GM10248 (cell line): ENCODE measurements at places on chromosomes 7 and 10.
A peak's percentile ranks its signal among the peaks of the same experiment; 100 is the strongest.

- DNase-seq = no peak
Measured at GRCh38 chr10:93680412-93681047, 21.9 kb downstream of the FRA10AC1 start.

DNA sequence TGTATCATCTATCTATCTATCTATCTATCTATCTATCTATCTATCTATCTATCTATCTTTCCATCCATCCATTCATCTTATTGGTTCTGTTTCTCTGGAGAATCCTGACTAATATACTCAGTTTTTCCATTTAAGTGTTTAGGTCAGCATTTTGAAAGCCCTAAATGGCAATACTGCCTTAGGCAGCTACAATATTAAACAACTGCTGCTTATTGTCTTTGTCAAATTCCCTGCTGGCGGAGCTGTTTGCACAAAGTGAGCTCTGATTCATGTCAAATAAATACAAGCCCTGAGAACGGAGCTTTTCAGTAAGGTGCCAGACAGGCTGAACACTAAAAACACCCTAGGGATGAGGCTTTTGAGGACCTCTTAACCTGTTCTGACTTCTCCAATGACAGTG lies 7.1 kb upstream of the KLHL7 start:
- DNase-seq = no peak

- DNase-seq = no peak
Measured at GRCh38 chr7:112439476-112439875, 10.8 kb upstream of the IFRD1 start.

GRCh38 chr7:2244404-2244995 lies 2.5 kb downstream of the NUDT1 start:
- DNase-seq = no peak

DNA sequence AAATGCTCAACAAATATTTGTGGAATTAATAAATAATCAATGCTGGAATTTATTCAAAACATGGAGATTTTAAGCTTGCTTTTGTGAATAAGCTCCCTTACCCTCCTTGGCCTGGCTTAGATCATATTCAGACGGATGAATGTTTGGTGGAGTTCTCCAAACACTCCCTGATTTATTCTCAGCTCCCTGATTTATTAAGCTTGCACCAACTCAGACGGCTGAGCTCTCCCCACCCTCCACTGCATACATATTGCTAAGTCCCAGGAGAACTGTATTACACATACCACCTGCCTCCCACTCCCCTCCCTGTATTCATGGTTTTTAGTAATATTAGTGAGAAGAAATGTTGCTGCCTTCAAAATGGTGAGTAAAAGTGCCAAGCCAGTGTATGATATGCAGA lies 1057.5 kb downstream of the SORCS3 start:
- no peak for DNase-seq

DNA sequence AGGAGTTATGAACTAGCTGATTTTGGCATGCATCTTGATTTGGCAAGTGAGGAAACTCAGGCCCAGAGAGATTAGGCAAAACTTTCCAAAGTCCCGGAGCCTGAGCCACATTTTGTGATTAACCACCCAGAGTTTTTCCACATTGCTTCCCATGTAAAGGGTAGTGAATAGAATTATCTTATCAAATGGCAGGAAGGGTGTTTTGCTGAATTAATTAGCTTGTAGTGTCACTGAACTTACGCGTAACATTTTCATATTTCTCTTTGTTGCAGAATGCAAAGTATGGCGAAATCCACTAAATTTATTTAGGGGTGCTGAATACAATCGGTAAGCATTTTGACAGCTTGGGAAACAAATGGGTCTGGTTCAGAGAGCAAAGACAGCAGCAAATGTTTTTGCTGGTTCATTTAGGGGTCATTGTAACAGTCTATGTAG lies 176.2 kb downstream of the ST7 start:
- DNase-seq = no peak

- no peak for DNase-seq
Measured at GRCh38 chr7:50212016-50212325, 92.5 kb upstream of the IKZF1 start.

- DNase-seq = peak; percentile 41
Measured at GRCh38 chr7:90613088-90613498, 17.0 kb downstream of the CDK14 start.

GRCh38 chr10:119207713-119208552 lies 562 bp downstream of the GRK5 start:
- DNase-seq = no peak

- DNase-seq = peak; percentile 49
Measured at GRCh38 chr7:134420424-134421125, 38.3 kb downstream of the AKR1B1 start.

DNA sequence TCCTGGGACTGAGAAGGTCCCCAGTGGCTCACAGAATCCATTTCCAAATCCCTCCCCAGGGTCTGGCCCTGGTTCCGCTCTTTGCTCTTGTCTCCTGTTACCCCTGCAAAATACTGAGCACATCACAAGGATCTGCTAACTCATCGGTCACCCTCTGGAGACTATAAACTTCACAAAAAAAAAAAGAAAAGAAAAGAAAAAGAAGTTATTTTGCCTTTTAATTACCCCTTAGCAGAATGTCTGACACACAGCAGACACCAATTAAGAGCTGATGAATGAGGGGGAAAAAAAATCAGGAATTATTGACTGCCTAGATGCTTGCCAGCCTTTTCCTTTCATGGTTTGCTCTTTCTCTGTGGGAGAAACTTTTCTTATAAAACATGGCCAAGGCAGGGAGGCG lies 578.7 kb downstream of the GRID1 start:
- DNase-seq = no peak

DNA sequence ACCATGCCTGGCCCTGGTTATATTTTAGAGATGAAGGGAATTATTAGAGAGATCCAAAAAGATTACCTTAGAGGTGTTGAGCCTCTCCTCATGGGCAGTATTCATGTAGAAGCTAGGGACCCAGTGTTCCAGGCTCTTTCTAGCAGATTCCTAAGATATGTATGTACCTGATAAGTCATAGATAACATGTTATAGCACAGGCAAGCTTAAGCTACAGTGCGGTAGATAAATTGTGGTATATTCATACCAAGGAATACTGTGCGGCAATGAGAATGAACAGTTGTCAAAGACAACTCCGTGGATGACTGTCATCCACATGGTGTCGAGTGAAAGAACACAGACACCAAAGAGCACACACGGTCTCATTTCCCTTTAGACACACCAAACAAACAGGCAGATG lies 53.1 kb downstream of the TACR2 start:
- no peak for DNase-seq

- no peak for DNase-seq
Measured at GRCh38 chr10:75272896-75273295, 37.1 kb upstream of the COMTD1 start.

- no peak for DNase-seq
Measured at GRCh38 chr10:44993226-44993921, 7.3 kb upstream of the ZNF22 start.

DNA sequence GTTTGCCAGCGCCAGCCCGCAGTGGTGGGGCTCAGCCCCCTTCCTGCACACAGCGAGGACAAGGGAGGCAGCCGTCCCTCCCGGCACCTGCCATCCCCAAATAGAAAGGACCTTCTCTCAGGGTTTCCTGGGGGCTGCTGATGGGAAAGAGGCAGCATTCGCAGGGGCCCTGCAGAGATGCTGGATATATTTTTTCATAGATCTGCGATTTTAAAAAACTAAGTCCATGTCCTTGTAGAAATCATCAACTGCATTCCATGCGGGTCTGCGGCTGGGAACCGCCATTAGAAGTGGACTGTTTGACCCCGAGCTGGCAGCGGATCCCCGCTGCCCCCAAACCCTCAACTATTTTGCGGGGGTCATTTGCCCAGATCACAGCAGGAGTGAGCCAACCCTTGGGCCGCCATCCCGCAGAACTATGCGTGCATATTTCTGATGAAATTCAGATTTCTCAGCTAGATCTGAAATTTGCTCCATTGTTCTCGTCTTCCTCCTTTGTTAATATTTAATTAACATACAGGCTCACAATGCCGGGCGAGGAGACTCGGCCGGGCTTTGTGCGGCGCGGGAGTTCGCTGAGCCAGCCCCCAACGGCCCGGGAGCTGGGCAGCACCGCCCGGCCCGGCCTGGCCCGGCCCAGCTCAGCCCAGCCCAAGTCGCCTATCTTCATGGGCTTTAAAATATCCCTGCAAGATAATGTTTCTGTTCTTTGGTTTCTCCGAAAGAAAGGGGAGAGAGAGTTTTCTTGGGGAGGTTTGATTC lies 2.0 kb downstream of the EN2 start:
- DNase-seq = no peak

DNA sequence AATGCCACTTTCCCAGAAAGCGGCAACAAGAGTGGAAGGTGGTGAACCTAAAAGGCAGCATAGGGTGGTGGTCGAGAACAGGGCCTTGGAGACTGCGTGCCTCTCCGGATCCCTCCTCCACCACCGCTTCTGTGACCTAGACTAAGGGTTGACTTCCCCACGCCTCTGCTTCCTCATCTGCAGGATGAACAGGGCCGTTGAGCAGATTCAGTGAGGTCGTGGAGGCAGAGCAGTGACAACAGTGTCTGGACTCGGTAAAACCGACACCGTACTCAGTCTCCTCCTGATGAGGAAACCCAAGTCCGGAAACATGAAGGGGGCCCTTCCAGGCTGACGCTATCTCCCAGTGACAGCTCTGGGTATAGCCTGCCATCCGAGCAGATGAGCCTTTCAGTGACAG lies 162.6 kb downstream of the CELF2 start:
- no peak for DNase-seq

DNA sequence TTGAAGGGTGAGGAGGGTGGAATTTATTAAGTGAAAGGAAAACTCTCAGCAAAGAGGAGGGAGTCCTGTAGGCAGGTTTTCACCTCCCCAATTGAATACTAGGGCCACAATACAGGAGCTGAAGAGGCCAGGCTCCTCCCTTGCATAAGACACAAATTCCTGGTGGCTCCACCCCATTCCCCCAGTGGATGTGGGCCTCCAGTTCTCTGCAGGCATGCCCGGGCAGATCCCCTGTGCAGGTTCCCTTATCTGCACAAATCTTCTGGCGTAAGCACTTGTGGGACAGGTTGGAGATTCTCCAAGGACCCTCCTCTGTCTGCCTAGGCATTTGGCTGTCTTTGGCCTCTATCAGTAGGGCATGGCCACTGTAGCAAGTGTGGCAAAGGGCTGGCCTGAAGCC lies 847.1 kb upstream of the MBL2 start:
- no peak for DNase-seq

DNA sequence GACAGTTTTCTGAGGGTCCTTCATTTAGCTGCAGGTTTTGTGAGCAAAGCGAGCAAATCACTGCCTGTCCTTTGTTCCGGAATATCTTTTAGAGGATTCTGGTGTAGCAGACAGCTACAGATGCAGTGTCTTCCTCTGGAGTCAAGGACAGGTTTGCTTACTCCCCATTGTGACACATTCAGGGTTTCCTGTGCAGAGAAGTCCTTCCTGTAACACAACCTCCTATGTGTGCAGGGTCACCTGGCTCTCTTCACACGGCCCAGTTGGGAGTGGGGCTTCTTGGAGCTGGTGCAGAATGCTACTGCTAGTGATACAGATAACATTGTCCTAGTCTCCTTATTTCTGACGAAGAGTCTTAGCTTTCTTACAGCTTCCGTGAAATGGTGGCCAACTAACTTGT lies 47.9 kb downstream of the RBM33 start:
- DNase-seq = no peak

DNA sequence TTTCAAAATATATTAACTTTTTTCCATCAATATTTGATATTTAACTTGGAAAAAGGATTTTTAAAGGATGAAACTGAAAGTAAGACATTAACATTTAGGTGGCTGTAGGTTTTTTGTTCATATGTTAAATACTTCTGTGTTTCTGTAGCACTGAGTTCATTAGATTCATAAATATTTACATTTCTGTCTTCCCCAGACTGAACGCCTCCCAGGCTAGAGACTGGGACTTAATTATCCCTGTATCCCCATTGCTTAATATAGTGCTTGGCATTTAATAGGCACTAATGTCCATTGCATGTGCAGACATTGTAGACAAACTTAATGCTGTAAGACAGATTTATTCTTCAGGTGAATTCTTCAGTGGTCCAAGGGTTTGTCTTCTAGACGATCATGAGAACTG lies 7.4 kb downstream of the PTPN12 start:
- no peak for DNase-seq

GRCh38 chr7:110442381-110442837 lies 648.5 kb upstream of the LRRN3 start:
- DNase-seq = peak; percentile 28

- no peak for DNase-seq
Measured at GRCh38 chr10:93656155-93656554, 43.8 kb downstream of the PDE6C start.

DNA sequence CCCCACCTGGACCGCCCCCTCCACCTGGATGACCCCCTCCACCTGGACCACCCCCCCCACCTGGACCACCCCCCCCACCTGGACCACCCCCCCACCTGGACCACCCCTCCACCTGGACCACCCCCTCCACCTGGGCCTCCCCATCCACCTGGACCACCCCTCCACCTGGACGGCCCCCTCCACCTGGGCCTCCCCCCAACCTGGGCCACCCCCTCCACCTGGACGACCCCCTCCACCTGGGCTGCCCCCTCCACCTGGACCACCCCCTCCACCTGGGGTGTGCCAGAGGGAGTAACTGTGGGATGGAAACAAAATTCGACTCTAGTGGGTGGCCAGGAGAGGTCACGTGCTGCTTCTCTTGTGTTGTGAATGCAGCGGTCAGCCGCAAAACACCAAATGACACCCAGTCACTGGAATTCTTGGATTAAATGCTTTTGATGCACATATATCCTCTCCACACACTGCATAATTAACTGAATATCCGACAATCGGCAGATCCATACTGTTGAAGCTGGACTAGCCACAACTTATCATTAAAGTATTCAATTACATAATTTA lies 316.7 kb downstream of the PTPRN2 start:
- DNase-seq = no peak

- DNase-seq = no peak
Measured at GRCh38 chr7:96959135-96959534, 46.2 kb upstream of the DLX6 start.

GRCh38 chr10:126177417-126178030 lies 210.8 kb downstream of the ADAM12 start:
- no peak for DNase-seq

DNA sequence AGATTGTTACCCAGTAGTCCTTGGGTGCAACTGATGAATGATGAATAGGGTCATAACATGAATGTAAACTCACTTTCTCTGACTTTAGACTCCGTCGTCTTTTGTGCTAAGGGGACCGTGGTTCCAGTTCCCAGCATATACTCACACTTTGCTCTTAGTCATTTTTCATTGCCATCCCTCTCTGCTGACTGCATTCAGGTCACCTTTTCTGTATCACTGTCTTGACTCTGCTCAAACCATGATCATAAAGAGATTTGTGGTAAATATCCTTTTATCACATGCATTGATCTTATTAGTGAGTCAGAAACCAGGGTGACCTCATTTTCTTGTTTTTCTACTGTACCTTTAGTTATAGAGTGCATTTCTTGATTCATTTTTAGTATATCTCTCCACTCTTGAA lies 141.1 kb upstream of the AGR3 start:
- DNase-seq = no peak

DNA sequence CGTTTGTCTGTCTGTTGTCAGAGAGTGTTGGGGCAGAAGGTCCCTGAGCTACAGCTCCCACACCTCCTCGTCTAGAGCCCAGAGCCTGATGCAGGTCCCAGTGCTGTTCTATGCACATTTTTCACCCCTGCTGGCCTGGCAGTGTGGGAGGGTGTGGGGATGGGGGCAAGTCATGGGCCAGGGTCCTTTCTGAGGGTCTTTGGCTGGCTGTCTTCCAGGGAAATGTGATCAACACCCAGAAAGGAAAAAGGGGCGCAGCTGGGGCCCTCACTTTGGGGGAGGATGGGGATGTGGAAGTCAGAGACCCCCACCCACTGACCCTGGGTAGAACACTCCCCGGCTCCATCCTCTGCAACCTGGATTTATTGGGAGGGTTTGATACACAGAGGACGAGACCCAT lies 50.0 kb upstream of the ZNF716 start:
- DNase-seq = no peak

GRCh38 chr7:124101173-124101768 lies 68.4 kb upstream of the TMEM229A start:
- no peak for DNase-seq
